Glutamatergic neuron (in vitro differentiated cells): ENCODE measurements at places on chromosomes 13 and 19. TPM values are rescaled to one million over a fixed set of nuclear protein-coding genes. Genes with fewer than 3 reads are reported as not detected.

GRCh38 chr19:6092329-6093286, 17.7 kb downstream of the RFX2 start:
- no peaks in the 10 kb centered on the region for H3K36me3 ChIP-seq
- H3K27me3 ChIP-seq: peaks cover 7% of the 10 kb centered on the region
- H3K27ac ChIP-seq: no peak overlapping the region
- H3K4me3 ChIP-seq: peak overlapping the region; percentile 71
- DNase-seq: peak; percentile 80

- no peak overlapping the region for H3K27ac ChIP-seq
- peaks cover 6% of the 10 kb centered on the region for H3K36me3 ChIP-seq
- DNase-seq: no peak
- H3K4me1 ChIP-seq: no peaks in the 10 kb centered on the region
Measured at GRCh38 chr19:3386447-3387234, 20.3 kb downstream of the NFIC start.

DNA sequence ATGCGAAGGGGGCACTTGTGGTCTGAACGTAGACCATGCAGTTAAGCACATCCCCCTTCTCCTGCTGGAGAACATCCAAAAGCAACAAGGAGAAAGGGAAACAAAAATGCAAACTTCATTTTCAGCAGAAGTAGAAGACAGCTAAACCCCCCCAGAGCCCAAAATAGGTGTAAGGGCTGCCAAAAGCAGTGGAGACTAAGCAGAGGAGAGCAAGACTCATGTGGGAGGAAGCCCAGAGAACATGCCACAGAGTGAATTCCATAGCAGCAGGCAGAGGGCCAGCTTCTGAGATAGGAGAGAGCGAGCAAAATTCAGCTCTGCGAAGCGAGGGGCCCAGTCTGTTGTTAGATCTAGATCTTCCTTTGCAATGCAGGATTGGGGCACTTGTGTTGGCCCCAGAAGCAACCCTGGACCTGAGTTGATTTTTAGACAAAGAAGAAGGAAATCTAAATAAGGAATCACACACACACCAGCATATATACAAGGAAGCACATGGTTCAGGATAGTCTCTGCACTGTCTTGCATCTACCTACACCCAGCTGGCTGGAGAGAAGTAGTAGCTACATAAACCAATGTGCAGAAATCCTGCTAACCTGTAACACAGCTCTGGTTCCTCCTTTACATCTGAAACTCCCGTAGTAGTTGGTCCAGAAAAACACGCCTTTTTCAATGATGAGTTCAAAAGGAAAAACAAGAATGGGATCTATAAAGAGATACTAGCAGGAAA, 199.6 kb downstream of the SPRY2 start:
- no peak overlapping the region for H3K27ac ChIP-seq
- no peaks in the 10 kb centered on the region for H3K4me1 ChIP-seq
- no peaks in the 10 kb centered on the region for H3K27me3 ChIP-seq
- no peak overlapping the region for H3K4me3 ChIP-seq
- no peak for DNase-seq

DNA sequence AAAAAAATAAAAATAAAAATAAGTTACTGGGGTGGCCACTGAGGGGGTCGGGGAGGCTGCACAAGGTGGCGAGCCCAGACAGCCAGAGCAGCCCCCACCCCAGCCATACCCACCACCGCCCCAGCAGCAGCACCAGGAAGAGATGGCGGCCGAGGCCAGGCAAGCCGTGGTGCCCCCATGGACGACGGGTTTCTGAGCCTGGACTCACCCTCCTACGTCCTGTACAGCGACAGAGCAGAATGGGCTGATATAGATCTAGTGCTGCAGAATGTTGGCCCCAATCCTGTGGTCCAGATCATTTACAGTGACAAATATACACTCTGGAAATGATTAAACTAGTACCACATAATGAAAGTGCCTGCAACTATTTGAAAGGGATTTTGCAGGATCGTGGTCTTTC, 71.6 kb upstream of the ZDHHC20 start:
- no peak overlapping the region for H3K27ac ChIP-seq
- H3K36me3 ChIP-seq: no peaks in the 10 kb centered on the region
- H3K4me1 ChIP-seq: no peaks in the 10 kb centered on the region
- no peak for DNase-seq

DNA sequence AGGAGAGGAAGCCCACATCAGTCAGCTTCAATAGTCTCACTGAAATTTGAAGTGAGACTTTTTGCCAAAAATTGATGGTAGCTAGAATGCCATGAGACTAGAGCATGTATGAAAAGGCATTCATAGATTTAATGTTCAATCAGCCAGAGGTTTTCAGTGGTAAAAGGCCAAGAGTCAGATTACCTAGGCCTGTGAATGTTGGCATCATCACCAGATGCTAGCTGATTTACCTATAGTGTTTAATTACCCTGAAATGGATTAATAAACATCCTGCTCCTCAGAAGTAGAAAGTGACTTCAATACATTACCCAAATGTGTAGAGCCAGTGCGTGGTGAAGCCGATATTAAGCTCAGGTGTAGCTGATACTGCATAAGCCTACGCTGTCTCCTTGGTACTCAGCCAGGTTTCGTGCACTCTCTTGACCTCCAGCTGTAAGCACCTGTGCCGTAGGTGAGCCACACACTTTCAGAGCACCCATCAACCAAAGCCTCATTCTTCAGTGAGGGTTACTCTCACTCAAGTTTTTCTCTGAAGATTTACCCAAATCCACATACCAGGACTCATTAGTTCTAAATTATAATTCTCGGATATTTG, 1140.3 kb upstream of the SLC10A2 start:
- no peaks in the 10 kb centered on the region for H3K27me3 ChIP-seq
- no peak overlapping the region for H3K4me3 ChIP-seq
- no peaks in the 10 kb centered on the region for H3K4me1 ChIP-seq
- H3K36me3 ChIP-seq: no peaks in the 10 kb centered on the region

GRCh38 chr19:58084596-58085347, 13.3 kb downstream of the ZSCAN18 start:
- H3K4me3 ChIP-seq: no peak overlapping the region
- no peaks in the 10 kb centered on the region for H3K4me1 ChIP-seq
- no peak overlapping the region for H3K27ac ChIP-seq
- H3K27me3 ChIP-seq: peaks cover 10% of the 10 kb centered on the region
- no peak for DNase-seq

DNA sequence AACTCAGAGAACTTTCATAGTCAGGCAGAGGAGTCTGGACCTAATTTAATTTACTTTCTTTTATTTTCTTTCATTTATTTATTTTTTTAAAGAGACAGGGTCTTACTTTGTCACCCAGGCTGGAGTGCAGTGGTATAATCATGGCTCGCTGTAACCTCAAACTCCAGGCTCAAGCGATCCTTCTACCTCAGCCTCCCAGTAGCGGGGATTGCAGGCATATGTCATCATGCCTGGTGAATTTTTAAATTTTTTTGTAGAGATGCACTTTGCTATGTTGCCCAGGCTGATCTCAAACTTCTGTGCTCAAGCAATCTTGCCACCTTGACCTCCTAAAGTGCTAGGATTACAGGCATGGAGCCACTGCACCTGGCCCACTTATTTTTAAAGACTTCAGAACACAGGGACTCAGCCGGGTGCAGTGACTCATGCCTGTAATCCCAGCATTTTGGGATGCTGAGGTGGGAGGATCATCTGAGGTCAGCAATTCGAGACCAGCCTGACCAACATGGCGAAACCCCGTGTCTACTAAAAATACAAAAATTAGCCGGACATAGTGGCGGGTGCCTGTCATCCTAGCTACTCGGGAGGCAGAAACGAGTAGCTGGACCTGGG, 50.6 kb downstream of the KLF5 start:
- no peak for DNase-seq
- peaks cover 5% of the 10 kb centered on the region for H3K27me3 ChIP-seq
- H3K36me3 ChIP-seq: no peaks in the 10 kb centered on the region
- H3K4me1 ChIP-seq: peaks cover 12% of the 10 kb centered on the region

SH2D3A gene
- total RNA-seq: 0.32 TPM

UBA52 gene
- total RNA-seq: 826 TPM

IL27RA gene
- not detected for total RNA-seq

PNMA8B gene
- total RNA-seq: 0.76 TPM

ZNF813 gene
- 5.2 TPM for total RNA-seq

HSPB6 gene
- total RNA-seq: 0.49 TPM
